CD4-positive, alpha-beta T cell (primary cell): ENCODE measurements at places on chromosomes 4 and X. TPM values are rescaled to one million over a fixed set of nuclear protein-coding genes. Genes with fewer than 3 reads are reported as not detected.

Gene UCP1
- total RNA-seq, result not detected

- DNase-seq, result no peak
These were observed 21.9 kb downstream of the ARMCX6 start for GRCh38 chrX:101595739-101596419.

Gene MAGEB17
- total RNA-seq, result not detected

Gene GPC4
- not detected for total RNA-seq

DNA sequence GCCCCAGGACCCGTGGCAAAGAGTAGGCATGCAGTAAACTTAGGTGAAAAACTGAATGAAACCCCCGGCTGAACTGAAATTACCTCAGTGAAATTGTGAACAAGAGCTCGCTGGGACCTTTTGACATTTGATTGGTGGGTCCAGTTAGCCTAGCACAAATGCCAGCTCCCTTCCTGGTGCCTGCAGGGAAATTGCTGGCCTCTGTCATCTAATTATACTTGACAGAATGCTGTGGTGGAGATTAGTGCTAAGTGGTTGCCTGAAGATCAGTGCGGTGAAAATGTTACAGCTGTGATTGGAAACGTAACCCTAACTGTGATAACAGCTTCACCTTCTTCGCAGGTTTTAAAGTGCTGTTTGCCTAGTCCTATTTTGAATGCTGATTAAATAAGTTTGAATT lies 43.0 kb downstream of the ADD1 start:
- no peak for DNase-seq

Gene CENPI
- total RNA-seq, result 0.49 TPM

Gene TSPAN7
- 0.36 TPM for total RNA-seq

- no peak for DNase-seq
These were observed 143.9 kb downstream of the PTCHD1 start for GRCh38 chrX:23478561-23478960.

- peak; percentile 60 for DNase-seq
These were observed 4.2 kb upstream of the LEF1 start for GRCh38 chr4:108172753-108173598.

GRCh38 chr4:71630803-71631202 lies 153.1 kb downstream of the GC start:
- DNase-seq, result no peak

Gene TMPRSS11A
- total RNA-seq, result not detected

- DNase-seq, result no peak
These were observed 47.9 kb downstream of the RGS12 start for GRCh38 chr4:3340700-3341083.
